ENCODE measurements at places on chromosomes 7 and 10.

GRCh38 chr10:60722623-60723022 is 55.7 kb upstream of the CDK1 start:
- DNase-seq: no peak

- DNase-seq: no peak
Observed at GRCh38 chr7:69402696-69403095, 195.6 kb upstream of the AUTS2 start.

- DNase-seq: no peak
Observed at GRCh38 chr10:133251388-133252222, 13.9 kb downstream of the VENTX start.

DNA sequence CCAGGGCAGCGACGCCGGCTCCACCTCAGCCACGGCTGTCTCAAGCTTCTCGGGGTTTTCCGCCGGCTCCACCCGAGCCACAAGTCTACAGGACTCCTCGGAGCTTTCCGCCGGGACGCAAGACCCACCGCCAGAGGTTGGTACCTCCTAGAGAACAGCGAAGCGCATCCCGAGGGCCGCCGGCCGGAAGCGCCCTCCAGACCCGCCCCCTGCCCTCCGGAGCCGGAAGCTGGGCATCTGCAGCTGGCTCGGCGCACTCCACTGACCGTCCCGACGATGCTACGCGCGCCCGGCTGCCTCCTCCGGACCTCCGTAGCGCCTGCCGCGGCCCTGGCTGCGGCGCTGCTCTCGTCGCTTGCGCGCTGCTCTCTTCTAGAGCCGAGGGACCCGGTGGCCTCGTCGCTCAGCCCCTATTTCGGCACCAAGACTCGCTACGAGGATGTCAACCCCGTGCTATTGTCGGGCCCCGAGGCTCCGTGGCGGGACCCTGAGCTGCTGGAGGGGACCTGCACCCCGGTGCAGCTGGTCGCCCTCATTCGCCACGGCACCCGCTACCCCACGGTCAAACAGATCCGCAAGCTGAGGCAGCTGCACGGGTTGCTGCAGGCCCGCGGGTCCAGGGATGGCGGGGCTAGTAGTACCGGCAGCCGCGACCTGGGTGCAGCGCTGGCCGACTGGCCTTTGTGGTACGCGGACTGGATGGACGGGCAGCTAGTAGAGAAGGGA is at the start of gene MINPP1:
Gene MINPP1 (plus strand): TSS at position 254 of the 726 bp plus-strand sequence. CDS start 23 bp downstream, at position 277.
- DNase-seq: peak; percentile 86

GRCh38 chr10:86848747-86849146 is 92.3 kb downstream of the BMPR1A start:
- DNase-seq: no peak
